ENCODE measurements at places on chromosomes 3 and 15.

- no peak for DNase-seq
Observed at GRCh38 chr3:9230596-9230995, 18.9 kb downstream of the SRGAP3 start.

DNA sequence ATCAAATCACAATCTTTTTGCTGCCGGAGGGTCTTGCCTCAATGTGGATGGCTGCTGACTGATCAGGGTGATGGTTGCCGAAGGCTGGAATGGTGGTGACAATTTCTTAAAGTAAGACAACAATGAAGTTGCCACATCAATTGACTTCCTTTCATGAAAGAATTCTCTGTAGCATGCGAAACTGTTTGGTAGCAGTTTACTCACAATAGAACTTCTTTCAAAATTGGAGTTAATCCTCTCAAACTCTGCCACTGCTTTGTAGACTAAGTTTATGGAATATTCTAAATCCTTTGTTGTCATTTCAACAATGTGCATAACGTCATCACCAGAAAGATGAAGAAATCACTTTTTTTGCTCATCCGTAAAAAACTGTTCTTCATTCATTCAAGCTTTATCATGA lies 65.8 kb downstream of the B3GNT5 start:
- DNase-seq: no peak

GRCh38 chr3:87627316-87627715 lies 350.9 kb upstream of the POU1F1 start:
- DNase-seq: no peak

DNA sequence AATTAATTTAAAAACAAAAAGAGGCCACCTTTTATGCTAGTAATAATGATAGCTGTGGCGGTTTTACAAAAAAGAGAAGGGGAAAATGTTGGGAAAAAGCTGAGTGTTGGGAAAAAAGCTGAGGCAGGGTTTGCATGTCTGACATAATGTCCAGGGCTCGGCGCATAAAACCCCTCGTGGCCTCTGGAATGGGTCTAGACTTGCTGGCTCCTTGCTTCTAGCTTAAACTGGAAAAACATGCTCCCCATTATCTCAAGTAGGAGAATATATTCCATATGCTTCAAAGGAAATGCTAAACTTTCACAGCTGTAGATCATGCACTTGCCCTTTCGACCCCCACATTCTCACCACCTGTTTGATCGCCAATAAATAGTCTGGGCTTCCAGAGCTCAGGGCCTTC lies 53.0 kb downstream of the CYP19A1 start:
- no peak for DNase-seq

DNA sequence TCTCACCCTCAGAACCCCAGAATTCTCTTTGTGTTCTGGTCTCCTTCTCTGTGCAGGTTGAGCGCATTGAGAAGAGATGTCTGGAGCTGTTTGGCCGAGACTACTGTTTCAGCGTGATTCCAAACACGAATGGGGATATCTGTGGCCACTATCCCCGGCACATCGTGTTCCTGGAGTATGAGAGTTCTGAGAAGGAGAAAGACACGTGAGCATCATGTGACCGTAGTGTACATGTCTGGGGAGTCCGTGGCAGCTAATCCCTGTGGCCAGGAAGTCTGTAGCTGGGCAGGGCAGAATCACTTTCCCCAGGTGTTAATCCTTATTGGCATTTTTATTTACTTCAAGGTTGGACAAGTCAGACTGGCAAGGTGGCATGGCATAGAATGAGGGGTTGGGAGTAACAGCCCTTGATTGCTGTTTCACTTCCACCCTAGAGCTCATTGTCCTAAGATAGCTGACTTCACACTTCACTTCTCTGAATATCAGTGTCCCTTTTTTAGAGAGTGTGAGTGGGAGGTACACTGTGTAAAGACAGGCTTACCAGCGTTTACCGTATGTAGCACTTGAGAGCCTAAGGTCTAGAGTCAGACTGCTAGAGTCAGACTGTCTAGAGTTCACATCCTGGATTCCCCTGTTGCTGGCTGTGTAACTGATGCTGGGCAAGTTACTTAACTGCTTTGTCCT lies 4.4 kb downstream of the MTMR14 start:
- DNase-seq: no peak

GRCh38 chr3:66280304-66280703 lies 59.5 kb downstream of the SLC25A26 start:
- DNase-seq: no peak

DNA sequence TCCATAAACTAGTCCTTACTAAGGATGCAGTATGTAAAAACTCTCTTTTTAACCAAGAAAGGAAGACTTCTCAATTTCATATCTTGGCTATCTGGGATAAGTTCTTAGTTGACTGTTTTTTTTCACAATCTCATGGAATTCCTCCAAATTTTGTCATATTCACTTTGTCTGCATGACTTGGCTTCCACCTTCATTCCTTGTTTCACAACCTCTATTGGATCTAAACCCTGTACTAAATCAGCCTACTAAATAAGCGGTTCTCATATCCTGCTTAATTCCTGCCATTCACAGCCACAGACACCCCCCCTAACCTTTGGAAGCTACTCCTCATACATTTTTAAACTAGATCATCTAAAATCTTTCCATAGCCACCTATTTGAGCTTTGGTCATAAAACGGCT lies 370.6 kb upstream of the NAALADL2 start:
- DNase-seq: no peak

GRCh38 chr15:71251584-71252043 lies 136.3 kb downstream of the THSD4 start:
- DNase-seq: no peak

- DNase-seq: no peak
Observed at GRCh38 chr15:36371509-36371908, 207.9 kb upstream of the CDIN1 start.

Data from cerebellar nuclear complex (tissue), 1 donor.